ENCODE measurements at places on chromosomes 4 and X.

- peak; percentile 5 for DNase-seq
These were observed 141.5 kb downstream of the RPS6KA6 start for GRCh38 chrX:84046403-84046984.

DNA sequence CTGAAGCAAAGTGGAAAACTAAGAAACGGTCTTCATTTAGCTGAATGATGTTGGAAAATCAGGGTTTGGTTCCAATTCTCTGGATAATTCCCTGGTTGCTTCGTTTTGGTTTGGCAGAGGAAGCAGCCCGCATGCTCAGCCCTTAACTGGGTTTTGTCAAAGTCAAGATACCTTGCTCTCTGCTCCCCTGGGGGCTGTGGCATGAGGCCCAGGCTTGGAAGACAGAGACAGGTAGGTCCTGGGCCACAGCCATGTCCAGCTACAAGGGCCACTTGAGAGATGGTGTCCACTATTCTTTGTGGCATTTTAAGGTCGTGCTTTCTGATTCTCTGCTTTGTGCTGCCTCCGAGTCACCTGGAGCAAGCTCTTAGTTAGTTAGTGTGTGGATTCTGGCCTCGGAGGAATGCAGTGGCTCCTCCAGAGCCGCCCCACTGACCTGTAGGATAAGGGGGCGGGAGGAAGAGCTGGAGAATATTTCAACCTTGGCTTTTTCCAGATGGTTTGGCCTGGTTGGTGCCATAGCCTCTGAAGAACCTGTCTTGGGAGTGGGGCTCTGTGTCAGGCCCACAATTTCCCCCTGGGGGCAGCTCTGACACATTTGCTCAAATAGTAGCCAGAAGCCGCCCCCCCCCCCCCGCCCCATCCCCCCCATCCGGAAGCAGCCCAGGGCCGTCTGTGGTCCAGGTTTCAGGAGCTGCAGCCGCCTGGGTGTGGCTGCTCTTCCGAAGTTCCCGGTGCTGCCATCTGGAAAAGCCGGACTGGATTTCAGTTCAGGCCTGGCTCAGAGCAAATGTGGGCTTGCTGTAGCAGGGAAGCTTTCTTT lies 147.1 kb downstream of the NHS start:
- no peak for DNase-seq

DNA sequence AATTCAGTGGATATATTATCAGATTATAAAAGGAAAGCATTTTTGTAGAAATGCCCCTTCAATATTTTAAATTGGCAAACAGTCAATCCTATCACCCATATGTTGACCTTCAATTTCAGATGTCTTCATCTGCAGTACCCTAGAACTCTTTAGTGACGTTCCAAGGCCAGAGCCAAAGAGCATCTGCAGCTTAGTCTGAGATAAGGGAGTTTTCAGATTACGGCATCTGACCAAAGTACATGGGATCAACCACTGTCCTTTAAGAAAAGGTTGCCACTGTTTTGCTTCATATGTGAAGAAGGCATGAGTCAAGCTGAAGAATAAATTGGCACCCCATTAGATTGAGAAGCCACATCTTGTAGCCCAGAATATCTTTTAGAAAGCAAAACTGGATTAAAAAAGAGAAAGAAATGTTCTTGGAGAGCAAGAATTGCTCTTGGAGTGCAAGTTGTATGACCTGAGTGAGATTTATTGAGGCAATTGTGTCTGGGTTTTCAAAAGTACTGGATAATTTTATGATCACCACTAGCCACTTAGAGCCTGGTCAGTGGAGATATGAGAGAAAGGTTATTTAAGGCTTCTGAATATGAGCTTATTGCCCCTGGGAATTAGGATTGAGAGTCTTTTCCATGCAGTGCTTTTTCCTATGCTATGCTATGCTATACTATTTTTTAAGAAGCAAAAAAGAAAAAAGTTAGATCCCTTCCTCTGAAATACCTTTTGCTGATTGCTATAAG lies 251.9 kb upstream of the NR3C2 start:
- no peak for DNase-seq

DNA sequence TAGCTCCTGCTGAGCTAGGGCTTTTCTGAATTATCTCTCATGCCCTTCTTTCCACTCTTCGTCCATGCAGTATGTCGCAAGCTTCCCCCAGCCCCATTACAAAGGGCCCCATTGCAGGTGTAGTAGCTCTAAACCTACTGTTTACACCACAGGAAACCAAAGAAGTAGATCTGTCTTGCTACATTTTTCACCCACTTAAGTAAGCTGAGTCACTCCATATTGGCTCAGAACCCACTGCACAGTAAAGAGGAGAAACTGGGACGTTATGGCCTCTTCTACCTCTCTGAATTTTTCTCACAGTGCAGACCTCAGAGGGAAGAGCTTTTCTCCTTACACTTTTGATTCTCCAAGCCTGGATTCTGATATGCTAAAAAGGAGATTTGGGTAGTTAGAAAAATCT lies 200.2 kb downstream of the SMARCA1 start:
- no peak for DNase-seq

GRCh38 chr4:113849771-113850170 lies 88.2 kb upstream of the CAMK2D start:
- DNase-seq = no peak

GRCh38 chrX:11180571-11180970 lies 69.4 kb downstream of the HCCS start:
- no peak for DNase-seq

DNA sequence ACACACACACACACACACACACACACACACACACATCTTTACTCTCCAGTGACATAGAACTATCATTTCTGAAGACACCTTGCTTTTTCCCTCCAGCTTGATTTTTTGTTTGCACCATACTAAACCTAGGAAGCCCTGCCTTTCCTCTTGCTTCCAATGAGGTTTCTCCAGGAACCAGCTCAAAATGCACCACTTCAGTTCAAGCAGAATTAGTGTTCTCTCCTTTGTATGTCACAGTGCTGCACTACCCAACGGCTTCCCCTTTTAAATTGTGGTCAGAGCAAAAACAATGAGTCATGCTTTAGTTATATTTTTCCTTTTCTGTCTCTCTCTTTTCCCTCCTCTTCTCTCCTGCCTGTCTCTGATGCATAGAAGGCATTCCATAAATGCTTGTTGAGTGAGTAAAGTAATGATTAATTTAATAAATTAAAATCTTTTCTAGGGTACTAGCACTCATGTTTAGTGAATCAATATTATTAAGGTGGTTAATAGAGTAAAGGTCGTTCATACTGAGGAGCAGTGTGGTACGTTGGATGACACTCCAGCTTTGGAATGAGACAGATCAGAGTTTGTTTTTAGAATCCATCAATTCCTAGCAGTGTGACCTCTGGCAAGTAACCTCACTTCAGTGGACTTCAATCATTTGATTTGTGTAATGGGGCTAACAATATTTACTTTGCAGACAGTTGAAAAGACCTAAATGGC lies 5.9 kb downstream of the RTL3 start:
- no peak for DNase-seq

- no peak for DNase-seq
These were observed 106.7 kb downstream of the ADRA2C start for GRCh38 chr4:3872834-3873313.

DNA sequence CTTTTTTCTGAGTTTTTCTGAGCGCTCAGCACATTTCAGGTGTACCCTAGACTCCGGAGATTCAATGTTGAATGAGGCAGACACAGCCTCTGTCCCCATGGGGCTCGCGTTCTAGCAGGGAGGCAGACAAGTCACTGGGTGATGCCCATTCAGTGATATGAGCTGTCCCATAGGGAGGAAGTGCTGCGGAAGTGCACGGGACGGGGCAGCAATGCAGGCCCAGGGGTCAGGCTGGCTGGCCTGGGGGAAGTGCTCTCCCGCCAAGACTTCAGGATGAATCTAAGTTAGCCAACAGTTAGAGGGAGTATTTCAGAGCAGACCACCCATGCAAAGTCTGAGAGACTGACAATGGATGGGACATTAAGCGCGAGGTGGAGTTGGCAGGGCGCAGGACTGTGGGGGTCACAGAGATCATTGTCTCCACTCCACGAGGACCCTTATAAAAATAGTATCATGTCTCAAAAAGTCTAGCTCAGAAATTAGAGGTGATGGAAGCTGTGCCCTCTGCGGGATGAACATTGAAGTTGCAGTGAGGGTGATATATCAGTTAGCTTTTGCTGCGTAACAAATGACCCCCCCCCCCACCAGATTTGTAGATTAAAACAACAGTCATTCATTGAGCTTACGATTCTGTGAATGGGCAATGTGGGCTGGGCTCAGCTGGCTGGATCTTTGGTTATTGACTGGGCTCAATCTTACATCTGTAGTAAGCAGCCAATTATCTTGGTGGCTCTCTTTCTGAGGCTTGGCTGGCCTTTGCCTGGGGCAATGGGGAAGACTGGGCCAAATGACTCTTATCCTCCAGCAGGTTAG lies 16.4 kb downstream of the PSAPL1 start:
- no peak for DNase-seq

DNA sequence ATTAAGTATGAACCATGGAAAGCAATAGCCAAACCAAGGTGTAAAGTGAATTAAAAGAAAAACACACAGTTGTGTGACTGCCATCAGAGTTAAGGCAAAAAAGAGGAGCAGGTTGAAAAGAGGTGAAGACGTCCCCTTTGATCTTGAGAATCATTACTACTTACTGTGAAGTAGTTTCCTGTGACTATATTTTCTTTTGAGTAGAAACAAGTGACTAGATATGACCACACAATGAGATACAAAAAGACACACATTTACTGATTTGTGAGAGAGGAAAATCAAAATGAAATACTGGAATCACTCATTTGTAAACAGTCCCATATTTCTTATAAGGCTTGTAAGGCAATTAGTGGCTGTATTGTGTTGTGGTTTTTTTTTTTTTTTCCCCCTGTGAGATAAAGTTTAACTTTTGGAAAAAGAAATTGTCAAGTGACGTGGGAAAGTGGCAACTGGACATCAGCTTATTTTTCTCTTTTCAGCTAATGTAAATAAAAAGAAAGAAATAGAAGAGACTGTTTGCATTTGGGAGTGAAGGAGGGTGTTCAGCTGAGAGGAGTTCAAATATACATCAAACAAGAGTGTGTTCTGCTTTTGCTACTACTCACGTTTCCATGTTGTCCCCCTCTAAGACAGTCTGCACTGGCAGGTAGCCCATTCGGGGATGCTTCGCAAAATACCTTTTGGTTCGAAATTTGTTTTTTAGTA lies 106.4 kb upstream of the FTHL17 start:
- DNase-seq = no peak

GRCh38 chr4:72997409-72997808 lies 72.1 kb downstream of the COX18 start:
- no peak for DNase-seq

- DNase-seq = no peak
These were observed 100.9 kb downstream of the MAMLD1 start for GRCh38 chrX:150464001-150464400.

DNA sequence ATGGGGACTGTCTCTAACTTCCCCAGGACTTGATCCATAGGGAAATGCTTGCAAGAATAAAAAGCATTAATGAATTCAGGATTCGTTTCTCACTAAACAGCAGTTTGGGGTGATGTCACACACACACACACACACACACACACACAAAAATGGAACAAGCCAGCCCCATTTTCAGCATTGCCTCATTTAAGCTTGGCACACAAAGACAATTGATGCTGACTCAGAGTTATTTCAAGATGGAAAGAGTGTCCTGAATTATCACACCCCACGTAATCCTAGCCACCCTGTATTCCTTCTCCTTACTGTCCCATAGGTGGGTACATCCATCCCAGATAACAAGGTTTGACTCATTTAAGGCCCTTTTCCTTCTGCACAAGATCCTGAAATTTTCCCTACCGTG lies 345.1 kb upstream of the HS3ST1 start:
- no peak for DNase-seq

- DNase-seq = no peak
These were observed 41.9 kb upstream of the PRDM8 start for GRCh38 chr4:80155316-80155982.

- no peak for DNase-seq
These were observed 213 bp downstream of the NFKB1 start for GRCh38 chr4:102501447-102501696.

GRCh38 chrX:77426811-77427210 lies 20.4 kb upstream of the FGF16 start:
- DNase-seq = no peak

- no peak for DNase-seq
These were observed 1934.9 kb downstream of the ARAP2 start for GRCh38 chr4:34309383-34309906.

- DNase-seq = no peak
These were observed 46.0 kb upstream of the MAN2B2 start for GRCh38 chr4:6529021-6529420.

DNA sequence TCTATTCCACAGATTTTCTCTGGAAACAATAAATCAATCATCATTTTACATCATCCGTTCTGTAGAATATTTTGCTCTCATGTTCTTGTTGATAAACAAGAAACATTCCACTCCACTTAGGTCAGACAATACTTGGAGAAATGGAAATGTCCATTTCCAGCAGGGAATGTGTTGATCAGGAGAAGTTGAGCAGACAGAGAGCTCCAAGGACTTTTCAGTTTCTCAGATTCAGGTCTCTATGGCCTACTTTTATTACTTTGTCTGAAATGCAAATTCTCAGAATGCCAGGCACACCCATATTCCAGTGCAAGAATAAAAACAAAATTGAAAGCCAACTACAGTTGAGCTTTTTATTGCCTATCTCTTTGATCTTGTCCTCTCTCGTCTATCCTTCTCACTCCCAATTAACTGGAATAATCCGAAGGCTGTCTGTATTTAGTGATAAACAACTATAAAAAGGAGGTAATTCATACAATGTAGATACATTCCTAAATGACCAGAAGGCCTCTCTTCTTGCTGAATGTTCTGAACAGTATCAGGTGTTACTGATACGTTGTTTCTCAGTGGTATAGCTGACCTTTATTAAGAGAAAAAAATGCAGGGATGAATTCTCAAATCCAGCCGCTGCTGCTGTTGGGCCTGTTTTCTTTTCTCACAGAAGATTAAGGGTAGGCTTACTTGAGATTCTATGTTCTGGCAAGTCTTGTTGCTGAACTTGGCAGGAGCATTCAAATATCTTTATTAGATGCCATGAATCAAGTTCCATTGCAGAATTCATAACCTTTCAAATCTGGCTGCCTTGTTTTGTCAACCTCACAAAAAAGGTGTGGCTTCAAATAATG lies 72.1 kb downstream of the HPGD start:
- no peak for DNase-seq

DNA sequence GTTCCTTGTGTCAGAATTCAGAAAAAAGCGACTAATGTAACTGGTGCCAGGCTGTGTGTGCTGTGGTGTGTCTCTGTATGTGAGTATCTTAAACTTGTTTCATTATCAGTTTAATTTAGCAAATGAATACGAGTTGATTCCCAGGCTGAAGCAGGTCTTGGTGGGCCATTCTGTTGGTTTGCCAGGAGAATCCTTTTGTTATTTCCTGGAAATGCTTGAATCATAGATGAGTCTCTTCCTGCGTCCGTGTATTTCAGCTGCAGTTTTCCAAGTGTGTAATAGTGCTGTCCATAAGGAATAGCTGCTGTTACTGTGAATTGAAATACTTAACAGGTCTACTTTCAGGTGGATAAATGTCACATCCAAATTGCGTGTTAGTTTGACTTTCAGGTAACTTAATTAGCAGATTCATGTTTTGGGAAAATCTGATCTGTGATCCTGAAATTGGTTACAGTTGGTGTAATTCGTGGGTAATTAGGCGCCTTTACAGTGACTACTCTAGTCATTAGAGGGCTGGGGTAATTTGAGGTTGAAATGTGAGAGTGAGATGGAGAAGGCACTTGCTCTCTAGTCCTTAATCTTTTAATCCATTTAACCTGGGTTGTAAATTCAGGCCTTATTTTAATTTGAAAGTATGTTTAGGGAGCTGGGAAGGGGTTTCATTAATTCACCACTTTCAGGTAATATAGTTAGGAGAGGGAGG lies 23.8 kb downstream of the TMEM131L start:
- no peak for DNase-seq

- DNase-seq = no peak
These were observed 10.5 kb downstream of the NKX3-2 start for GRCh38 chr4:13533670-13534343.

Data from NCI-H2081 treated with DMSO at 0.1 percent for 48 hours (cell line).